Gastroesophageal sphincter (tissue), 4 donors: ENCODE measurements at places on chromosomes 3 and 15. TPM values are rescaled to one million over a fixed set of nuclear protein-coding genes. Genes with fewer than 3 reads are reported as not detected.

The RAB7A gene
- total RNA-seq = 89.7 TPM

The GNB4 gene
- total RNA-seq = 84.7 TPM

- no peak for ATAC-seq
Observed at GRCh38 chr15:40850576-40851112, 6.8 kb downstream of the SPINT1 start.

GRCh38 chr15:42549032-42549491 lies 424 bp downstream of the HAUS2 start:
- peak; percentile 52 for ATAC-seq

GRCh38 chr15:88655800-88656488 lies 17.1 kb downstream of the ISG20 start:
- ATAC-seq = no peak

DNA sequence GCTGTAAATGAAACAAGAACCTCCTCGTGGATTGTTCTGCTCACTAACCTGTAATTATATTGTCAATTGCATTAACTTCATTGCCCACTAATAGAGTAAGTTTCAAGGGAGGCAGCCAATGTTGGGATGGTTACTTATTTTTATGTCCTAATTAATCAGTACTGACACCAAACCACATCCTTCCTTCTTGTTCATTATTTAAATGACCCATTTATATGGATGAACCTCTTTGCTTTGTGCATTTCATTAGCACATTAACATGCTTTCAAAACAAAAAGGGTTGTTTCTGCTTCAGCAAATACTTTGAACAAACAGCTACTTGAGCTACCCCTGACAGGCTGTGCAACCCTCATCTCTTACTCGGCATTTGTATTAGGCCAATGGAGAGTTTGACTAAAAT lies 374.2 kb downstream of the MECOM start:
- ATAC-seq = no peak

- ATAC-seq = peak; percentile 85
Observed at GRCh38 chr3:123700791-123701722, 116.2 kb upstream of the HACD2 start.
